ENCODE measurements at places on chromosomes 13 and 19.

GRCh38 chr13:79282976-79283375 lies 123.1 kb downstream of the RBM26 start:
- DNase-seq, result no peak

DNA sequence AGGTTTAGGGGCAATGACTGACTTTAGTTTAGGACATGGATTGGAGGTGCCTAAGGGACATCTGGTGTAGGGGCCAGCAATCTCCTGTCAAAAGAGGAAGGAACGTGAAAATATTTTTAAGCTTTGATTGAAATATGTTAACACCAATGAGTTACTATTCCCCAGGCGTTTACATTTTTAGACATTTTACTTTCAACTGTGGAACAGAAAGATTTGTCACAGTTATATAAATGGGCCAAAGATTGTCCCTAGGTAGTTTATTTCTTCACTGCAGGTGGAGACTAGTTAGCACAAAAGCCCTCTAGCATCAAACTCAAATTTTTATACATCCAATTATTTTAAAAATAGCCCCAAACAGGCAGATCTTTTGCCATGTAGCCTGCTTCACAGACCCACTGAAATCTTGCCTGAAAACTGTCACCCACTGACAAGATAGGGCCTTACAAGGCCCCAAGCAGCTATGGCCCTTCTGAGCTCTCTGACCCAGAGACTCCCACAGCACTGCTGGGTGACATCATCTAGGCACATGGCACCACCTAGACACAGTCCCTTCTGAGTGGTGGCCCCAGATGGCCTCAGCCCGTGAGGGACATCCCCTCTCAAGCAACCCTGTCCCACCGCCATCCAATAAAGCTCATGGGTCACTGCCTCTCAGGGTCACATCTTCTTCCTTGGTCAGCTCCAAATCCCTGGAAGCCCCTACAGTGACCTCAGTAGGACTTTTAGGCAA lies 64.8 kb upstream of the DOCK9 start:
- no peak for DNase-seq

DNA sequence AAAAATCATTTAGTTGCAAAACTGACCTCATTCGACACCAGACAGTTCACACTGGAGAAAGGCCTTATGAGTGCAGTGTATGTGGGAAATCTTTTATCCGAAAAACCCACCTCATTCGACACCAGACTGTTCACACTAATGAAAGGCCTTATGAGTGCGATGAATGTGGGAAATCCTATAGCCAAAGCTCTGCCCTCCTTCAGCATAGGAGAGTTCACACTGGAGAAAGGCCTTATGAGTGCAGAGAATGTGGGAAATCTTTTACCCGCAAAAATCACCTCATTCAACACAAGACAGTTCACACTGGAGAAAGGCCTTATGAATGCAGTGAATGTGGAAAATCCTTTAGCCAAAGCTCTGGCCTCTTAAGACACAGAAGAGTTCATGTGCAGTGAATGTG lies 7.1 kb upstream of the ZNF134 start:
- DNase-seq, result no peak

GRCh38 chr13:93736081-93736480 lies 509.5 kb downstream of the GPC6 start:
- no peak for DNase-seq

DNA sequence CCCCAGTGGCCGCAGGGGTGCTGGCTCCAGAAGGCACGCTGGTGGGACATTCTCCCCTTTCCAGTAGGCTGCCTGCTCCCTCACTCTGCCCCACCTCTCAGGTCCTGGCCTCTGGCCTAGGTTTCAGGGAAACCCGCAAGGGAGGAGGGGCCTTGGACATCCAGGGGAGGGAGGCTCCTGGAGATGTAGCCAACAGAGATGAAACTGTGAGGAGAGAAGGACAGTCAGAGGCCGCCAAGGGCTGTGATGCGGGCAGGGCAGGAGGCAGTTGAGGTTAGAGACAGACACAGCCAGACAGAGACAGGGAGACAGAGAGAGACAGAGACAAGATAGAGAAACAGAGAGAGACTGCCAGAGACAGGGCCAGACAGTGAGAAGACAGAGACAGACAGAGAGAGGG lies 127.7 kb downstream of the UQCRFS1 start:
- no peak for DNase-seq

DNA sequence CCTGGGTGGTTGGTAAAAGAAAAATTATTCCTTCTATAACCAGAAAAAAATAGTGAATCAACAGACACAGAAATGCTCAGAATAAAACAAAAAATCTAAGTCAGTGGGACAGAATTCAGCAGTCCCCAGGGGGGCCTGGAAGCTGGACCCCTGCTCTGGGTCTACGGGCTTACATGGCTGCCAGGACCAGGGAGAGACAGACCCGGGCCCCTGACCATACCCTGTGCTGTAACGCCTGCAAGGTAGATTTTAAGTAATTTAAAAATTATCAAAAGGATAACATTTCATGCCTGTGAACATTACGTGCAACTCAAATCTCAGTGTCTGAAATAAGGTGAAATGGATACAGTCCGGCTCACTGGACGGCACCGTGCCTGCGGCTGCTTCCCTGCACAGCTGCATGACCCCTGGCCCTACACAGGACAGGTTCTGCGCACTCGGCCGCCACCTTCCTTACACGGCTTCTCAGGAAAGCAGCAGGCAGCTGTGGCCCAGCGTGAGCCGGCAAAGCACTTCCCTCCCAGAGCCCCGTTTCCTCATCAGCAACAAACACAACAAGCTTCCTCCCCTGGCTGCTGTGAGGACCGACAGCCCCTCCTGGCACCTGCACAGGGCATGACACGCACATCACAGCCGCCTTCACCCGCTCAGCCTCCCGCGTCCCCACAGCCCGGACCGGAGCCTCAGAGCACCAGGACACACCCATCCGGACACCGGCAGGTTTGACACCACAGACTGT lies 22.2 kb downstream of the RASA3 start:
- DNase-seq, result peak; percentile 86

- no peak for DNase-seq
Measured at GRCh38 chr13:83449668-83450395, 432.4 kb downstream of the SLITRK1 start.

DNA sequence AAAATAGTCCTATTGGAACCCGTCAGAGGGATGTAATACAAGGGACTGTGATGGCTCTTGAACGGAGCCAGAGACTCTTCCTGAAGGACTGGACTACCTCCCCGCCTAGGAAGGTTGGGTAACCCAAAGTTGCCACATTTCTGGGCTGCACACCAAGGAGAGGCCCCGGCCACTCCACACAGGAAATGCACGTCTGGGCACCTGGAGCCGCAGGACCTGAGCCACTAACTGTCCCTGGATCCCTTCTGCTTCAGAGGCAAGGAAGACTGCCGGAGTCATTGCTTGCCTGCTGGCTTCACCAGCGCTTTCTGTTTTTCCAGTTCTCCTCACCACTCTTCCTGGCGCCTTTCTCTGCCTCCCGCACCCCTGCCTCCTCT lies 1.2 kb upstream of the FLT1 start:
- DNase-seq, result no peak

DNA sequence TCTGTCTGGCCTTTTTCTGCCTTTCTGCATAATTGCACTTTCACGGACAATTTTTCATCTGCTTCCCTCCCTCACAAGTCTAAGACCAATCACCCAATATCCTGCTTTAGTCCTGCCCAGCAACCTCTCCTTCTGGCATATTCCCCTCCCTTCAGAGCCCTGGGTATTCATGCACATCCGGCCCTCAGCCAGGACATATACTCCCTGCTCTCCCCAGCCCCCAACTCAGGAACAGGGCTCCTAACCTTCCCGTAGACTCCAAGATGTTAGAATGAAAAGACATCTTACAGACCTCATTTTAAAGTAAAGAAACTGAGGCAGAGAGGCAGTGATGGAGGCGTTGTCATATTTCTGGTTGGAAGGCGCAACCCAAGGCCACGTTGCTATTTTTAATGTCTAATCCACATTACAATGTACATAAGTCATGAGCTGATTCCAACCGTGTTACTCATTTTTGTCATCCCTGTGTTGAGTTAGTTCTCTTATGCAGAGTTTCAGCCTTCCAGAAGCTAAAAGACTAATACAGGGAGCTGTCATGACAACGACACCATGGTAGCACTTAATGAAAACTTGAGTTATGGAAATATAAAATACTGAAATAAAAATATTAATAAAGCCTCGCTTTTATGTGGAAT lies 209.2 kb downstream of the TSHZ3 start:
- no peak for DNase-seq

DNA sequence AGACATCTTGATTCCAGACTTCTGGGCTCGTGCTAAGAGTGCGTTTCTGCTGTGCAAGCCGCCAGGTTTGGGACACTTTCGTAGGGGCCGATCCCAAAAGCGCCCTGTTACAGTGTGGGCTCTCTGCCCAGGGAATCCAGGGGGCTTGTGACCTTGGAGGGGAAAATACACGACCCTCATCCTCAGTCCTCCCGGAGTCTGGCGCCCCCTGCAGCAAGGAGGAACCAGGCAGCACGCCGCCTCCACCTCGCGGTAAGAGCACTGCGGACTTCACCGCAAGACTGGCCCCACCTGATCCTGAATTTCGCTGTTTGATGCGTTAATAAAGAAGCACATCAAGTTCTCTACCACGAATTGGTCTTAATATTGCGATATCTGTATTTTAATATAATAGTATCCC lies 5.2 kb downstream of the POLRMT start:
- peak; percentile 33 for DNase-seq

DNA sequence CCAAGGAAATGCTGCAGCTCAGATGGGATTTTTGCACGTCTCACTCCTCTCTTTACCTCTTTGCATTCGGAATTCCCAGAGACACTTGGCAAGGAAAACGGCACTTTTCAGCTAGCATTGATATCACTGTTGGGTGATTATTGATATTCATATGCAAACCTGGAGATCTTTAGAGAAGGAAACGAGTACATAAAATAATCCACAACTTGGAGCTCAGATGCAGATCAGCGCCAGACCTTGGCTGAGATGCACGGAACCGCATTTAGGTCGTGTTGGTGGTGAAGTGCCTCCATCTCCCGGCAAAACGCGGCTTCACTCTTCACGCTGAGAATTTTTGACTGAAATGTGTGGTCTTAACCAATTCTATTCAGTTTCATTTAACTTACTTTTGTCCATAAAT lies 77.2 kb upstream of the ARHGEF7 start:
- no peak for DNase-seq

DNA sequence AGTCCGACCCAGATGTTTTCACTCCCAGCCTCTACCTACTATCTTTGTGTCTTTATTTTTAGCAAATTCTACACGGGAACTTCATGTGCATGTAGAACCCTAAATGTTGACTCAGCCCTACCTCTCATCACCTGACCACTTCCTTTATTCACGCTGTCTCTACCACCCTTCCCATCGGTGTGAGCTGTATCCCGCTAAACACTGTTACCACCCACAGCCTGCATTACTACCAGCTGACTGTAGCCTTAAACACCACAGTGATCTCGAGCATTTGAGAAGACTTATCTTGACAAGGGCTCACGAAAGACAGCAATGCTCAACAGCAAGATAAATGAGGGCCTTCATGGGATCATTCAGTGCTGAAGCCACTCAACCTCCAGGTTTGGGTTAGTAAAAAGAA lies 15.1 kb downstream of the NCR1 start:
- no peak for DNase-seq

DNA sequence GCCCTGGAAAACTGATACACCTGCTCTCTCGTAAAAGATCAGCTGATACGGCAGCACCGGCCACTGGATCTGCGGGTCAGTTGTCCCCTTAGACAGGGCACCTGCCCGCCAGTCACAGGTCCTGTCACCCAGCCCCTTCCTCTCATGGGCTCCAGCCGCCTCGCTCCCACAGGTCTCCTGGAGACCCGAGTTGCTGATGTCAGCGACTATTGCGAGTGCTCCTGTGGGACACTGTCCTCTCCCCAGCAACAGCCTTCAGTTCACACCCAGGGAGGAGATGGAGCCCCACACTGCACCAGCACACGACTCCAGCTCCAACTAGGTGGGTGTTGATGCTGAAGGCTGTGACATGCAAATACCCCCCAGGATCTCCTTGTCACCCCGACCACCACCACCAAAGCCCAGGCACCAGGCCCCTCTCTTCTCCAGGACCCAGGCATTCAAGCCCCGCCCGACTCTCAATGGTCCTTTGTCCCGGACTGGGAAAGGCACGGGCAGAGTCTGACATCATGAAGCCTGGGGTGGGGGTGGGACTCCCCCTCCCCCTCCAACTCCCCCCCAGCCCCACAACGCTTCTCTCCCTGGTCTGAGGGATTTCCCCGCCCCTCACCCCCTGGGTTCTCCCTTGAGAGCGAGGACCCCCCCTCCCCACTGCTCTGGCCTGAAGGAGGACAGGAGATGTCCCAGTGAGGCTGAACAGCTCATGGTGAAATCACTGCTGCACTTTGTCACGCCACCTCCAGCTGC lies 1.4 kb upstream of the MAG start:
- no peak for DNase-seq

GRCh38 chr13:84191139-84191538 lies 308.9 kb upstream of the SLITRK1 start:
- DNase-seq, result no peak

DNA sequence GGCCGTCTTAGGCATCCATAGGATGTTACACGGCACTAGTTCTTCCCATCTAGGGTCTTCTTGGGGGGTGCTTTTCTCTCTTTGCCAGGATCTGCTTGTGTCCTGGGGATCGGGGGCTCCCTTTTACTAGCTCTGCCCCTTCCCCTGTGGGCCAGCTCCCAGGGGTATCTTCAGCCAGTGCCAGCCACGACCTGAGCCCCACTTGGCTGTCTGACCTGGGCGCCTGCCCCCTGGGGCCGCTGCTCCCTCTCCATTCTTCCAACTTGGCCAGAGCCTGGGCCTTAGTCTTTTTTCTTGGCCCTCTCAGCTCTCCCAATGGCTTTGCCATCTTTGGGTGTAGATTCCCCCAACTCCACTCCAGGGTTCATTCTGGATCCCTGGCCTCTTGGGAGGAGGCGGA lies 3.1 kb downstream of the PRKACA start:
- no peak for DNase-seq

DNA sequence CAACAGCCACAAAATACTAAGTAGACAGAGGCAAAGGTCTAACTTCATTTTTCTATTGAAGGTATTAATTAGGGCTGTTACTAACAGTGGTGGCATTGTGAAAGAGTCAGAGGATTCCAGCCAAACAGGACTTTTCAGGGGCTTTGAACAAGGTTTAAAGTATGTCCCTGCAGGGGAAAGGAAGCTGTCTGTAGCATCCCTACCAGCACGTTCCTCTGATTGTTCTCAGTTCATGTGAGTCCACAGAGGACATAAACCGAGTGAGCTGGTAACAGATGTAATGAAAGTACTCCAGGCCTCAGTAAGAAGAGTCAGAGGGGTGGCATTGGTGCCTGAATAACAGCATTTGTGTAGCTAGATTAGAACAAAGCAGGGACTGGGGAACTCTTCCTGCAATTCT lies 15.3 kb upstream of the SPATA13 start:
- no peak for DNase-seq

GRCh38 chr19:579842-580155 lies 7.4 kb downstream of the BSG start:
- DNase-seq, result no peak

GRCh38 chr13:26054896-26055295 lies 3.1 kb upstream of the SHISA2 start:
- no peak for DNase-seq

All from CD4-positive, alpha-beta T cell treated with Interleukin-17A for 4 hours (primary cell).